ENCODE measurements at places on chromosomes 7 and 10. TPM values are rescaled to one million over a fixed set of nuclear protein-coding genes. Genes with fewer than 3 reads are reported as not detected.

The PHKG1 gene
- polyA plus RNA-seq: 0.10 TPM

The SHTN1 gene
- 0.55 TPM for polyA plus RNA-seq

GRCh38 chr7:13321316-13321715 is 633.9 kb downstream of the ARL4A start:
- H3K36me3 ChIP-seq: no peaks in the 10 kb centered on the region
- no peak overlapping the region for H3K4me3 ChIP-seq
- H3K27me3 ChIP-seq: no peaks in the 10 kb centered on the region
- no peaks in the 10 kb centered on the region for H3K4me1 ChIP-seq

- no peak overlapping the region for H3K4me3 ChIP-seq
- H3K36me3 ChIP-seq: peaks cover 3% of the 10 kb centered on the region
- no peak for DNase-seq
- peaks cover 7% of the 10 kb centered on the region for H3K27me3 ChIP-seq
- peaks cover 26% of the 10 kb centered on the region for H3K4me1 ChIP-seq
- no peak overlapping the region for H3K27ac ChIP-seq
These were observed 96.1 kb downstream of the NKX6-2 start for GRCh38 chr10:132689721-132690360.

DNA sequence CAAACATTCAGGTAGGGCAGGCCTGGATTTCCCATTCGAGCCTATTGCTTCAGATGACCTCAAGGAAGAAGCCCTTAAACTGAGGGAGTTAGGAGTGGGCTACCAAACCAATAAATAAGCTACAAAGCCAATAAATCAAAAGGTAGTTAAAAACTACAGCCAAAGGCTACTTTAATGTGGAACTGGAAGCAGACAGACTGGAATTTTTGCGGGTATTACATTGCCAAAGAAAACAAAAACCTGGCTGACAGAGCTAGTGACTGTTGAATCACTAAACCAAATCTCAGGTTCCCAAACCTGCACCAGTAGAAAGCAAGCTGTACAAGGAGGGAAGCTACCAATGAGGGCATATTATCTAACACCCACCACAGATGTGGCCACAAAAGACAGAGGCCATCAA is 315.6 kb downstream of the GRM8 start:
- no peaks in the 10 kb centered on the region for H3K4me1 ChIP-seq
- no peaks in the 10 kb centered on the region for H3K36me3 ChIP-seq
- no peak for DNase-seq

DNA sequence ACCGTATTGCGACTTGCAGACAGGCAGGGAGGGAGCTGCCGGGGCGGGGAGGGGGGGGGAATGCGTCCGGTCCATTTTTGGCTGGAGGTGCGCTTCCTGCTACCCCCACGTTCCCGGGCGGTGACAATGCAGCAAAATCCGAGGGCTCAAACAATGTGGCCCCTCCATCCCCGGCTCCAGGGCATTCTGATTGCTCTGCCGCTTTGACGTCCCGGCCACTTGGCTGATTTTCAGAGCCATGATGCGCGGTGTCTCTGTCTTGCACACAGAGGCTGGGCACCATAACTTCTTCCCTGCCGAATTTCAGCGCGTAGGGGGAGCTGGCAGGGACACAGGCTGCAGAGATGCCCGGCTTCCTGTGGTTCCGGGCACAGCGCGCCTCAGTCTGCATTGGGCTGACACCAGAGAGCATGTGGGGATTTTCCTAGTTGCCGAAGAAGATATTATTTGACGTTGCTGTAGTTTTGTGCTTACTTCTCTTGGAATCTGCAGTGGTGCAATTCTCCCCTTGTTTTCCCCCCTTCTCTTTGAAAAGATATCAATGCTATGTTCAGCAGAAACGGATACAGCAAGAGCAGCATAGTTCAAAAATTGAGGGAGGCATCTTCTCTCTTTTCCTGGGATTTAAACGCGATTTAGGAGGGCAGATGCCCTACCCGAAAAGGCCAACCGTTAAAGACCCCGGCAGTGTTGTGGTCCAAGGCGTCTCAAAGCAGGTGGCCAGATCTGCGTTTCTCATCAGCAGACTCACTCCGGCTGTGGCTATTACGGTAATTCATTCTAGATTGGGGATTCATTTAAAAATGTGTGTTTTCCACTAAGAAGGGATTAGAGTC is 1.4 kb downstream of the HECW1 start:
- H3K27me3 ChIP-seq: peaks cover 35% of the 10 kb centered on the region
- H3K36me3 ChIP-seq: no peaks in the 10 kb centered on the region
- H3K27ac ChIP-seq: no peak overlapping the region
- no peak overlapping the region for H3K4me3 ChIP-seq
- DNase-seq: no peak
- peaks cover 1% of the 10 kb centered on the region for H3K4me1 ChIP-seq
